ACHN (cell line): ENCODE measurements at places on chromosomes 12 and 14.

DNA sequence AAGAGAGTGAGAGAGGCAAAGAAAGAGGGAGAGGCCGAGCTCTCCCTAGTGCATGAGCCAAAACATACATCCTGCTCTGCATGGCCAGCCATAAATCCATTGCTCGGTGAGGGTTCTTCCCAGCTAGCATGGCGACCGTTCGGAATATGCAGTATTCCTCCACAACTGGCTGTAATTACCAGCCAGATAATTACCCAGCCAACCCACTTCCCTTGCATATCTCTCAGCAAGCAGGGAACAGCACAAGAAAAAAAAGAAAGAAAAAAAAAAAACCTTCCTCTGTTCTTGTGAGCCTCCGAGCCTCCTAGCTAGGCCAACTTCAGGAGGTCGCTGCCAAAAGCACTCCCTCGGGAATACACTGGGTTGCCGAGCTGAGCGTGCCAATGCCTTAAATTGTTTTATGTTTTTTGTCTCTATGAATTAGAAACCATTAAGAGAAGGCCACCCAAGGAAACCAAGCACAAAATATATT lies 567.9 kb downstream of the MED13L start:
- no peak for DNase-seq

DNA sequence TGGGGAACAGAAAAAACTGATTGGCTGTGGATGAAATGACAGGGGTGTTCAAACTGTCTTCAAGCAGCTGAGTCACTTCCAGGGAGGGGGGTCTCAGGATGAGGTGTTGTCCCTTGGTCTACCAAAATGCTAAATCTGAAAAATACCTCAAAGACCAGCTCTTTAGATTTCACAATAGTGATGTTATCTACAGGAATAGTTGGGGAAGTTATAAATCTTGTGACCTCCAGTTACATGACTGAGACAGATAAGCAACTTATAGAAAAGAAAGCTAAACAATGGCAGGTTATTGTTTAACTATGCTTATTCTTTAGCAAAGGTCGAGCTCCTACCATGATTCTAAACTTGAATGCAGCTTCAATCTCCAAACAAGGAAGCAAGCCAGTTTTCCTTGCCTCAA lies 125.4 kb downstream of the SYT10 start:
- DNase-seq: no peak

GRCh38 chr12:47617476-47617875 lies 88.4 kb downstream of the RPAP3 start:
- DNase-seq: no peak

GRCh38 chr14:97344666-97345065 lies 547.5 kb downstream of the VRK1 start:
- DNase-seq: no peak

- no peak for DNase-seq
Observed at GRCh38 chr14:102071283-102071998, 15.4 kb downstream of the HSP90AA1 start.

GRCh38 chr12:38921025-38921677 lies 15.8 kb upstream of the CPNE8 start:
- DNase-seq: peak; percentile 88

DNA sequence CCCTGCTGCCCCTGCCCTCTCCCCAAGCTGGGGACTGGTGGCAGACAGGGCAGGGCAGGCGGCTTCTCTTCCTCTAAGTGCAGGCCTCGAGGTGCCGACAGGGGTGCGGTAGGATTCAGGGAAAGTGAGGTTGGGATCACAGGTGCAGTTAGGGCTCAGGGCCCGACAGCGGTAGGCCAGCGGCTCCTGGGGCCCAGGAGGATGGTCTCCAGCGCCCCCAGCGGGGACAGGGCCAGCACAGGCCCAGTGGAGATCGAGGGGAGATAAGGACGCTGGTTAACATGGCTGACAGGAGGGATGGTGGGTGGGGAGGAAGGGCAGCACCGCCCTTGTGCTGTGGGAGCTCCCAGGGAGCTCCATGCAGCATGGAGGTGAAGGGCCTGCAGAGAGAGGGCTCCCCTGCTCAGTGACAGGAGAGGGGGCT lies 935 bp upstream of the CRIP1 start:
- DNase-seq: no peak

DNA sequence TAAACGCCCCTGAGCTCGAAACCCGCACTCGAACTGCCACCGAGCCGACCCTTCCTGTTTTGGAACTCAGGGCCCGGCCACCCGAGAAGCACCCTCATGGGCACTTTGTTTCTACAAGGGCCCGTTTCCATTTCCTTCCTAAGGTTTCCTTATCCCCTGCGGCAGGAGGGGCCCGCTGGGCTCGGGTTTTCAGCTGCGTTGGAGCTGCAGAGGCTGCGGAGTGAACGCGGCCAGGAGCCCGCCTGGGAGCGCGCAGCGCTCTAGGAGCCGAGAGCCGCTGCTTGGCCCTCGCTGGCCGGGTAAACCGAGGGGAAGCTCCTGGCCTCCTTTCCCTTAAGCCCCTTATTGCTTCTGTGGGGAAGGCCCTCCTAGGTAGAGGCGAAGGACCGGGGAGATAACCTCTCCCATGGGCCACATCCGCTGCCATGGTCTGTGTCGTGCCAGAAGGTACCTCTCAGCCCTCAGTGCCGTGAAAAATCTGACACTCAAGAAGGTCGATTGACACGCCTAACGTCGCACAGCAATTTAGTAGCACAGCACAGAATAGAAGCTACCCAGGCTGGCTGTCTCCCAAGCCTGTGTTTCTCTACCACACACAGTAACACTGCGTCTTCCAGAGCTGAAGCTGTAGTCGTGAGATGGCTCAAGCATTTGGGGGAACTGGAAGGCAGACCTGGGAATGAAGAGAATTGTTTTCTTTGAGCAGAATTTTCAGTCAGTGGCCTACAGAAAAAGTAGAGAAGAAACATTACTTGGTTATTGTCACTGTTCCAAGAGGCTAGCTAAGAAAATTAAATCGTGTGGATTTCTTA lies 12.9 kb upstream of the CALM1 start:
- DNase-seq: peak; percentile 58

- DNase-seq: no peak
Observed at GRCh38 chr12:54587315-54587873, 1.1 kb downstream of the PPP1R1A start.

DNA sequence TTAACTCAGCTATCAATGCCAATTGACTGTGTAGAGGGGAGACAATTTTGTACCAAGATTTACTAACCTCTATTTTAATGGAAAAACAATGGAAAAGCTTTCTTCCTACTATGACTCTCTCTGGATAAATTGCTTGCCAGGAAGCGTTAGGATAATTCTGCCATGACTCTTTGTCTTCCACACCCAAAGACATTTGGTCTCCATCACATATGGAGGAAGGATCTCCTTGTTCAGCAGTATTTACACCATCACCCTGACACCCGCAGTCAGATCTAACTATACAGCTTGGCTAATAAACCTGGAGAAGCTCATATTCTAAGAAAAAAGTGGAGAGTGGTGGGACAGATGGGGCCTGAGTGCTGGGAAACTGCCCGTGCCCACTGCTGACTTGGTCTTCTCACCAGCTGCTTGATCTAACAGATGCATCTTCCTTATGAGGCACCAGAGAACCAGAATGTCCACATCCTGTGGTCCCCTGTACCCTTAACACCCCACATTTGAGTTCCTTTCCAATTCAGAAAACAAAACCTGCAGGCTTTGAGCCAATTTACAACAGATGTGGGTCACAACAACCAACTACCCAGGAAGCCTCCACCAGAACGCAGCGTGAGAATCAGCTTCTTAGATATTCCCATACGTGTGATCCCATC lies 154.0 kb downstream of the DAD1 start:
- DNase-seq: no peak

DNA sequence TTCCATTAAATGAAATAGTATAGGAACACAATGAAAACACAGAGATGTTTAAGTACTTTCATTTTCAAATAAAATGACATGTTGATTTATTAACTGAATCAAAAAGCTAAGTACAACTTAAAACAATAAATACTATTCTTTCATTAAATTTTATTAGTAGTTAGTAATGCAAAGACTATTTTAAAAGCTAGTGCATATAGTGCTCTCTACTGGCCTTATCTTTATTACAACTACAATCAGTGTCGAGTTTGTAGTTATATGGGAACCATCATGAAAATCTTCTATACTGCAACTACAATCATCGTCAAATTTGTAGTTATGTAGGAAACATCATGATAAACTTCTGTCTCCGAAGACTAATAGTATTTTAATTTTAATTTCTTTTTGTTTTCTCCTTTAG lies 8.9 kb upstream of the LIN7A start:
- peak; percentile 19 for DNase-seq

DNA sequence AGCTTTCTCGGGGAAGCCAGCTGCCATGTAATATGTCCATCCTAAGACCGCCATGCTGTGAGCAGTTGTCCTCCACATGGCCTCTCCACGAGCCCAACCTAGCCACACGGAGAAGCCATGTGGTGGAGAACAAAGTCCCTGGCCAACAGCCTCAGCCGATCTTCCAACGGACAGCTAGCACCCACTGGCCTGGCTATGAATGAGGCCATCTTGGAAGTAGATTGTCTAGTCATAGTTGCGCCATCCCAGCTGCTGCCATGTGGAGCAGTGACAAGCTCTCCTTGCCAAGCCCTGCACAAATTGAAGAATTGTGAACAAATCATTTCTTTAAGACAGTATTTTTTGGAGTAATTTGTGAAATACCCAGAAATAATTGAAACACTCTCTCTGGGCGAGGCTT lies 49.3 kb upstream of the USP44 start:
- DNase-seq: no peak

GRCh38 chr14:72291908-72292688 lies 359.9 kb downstream of the RGS6 start:
- DNase-seq: peak; percentile 27

DNA sequence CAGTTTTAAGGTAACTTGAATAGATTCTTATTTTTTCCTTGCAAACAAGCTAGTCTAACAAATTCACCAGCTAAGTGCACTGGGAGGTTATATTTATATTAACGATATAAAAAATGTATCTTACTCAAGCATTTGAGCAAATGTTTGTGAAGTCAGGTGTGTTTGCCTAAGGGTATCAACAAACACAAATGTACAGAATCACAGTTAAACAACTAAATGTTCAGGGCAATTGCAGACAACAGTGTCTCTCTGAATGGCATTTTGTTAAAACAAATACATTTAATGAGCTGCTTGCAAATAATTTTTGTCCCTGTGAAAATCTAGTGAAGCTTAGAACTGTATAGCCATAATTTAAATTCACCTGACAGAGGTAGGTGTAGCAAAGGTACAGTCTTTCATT lies 28.2 kb upstream of the FLRT2 start:
- no peak for DNase-seq

DNA sequence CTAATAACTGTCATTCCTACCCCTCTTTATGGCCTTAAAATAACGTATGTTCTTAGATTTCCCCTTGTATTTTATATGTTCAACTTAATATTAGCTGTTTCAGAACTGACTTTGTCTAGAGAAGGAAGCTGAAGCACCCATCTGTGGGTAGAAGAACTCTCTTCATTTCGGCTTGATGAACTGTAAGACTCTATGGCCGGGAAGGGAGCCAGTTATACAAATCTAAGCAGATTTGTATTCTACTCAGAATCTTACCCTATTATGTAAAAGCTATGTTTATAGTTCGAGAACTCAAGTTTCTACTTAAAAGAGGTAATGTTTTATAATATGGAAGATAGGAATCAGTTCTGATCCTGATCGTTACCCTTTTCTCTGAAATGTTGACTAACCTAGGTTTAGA lies 390.9 kb upstream of the PRICKLE1 start:
- DNase-seq: no peak

GRCh38 chr12:49261721-49262120 lies 3.2 kb upstream of the TUBA1C start:
- DNase-seq: no peak

GRCh38 chr14:99356031-99356608 lies 84.1 kb upstream of the BCL11B start:
- DNase-seq: no peak
